ENCODE measurements at places on chromosomes 12 and 14.

DNA sequence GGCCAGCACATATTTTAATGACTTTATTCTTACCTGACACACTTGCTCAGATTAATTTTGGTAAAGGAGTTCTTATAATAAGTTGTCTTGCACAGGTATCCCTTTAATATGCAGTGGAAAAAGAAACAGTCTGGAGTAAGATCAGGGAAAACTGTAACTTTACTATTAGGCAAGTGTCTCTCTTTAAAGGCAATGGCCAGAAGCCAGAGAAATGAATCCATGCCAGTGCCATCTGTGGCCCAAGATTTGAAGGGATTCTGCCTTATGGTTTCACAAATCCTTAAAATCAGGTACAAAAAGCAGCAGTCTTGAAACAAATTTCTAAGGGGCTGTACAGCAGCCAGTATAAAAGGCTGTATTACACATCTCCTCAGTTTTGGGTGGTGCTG is 22.4 kb downstream of the NFYB start:
- DNase-seq: no peak

- no peak for DNase-seq
Observed at GRCh38 chr12:53990311-53991076, 5.5 kb downstream of the HOXC10 start.

- peak; percentile 17 for DNase-seq
Observed at GRCh38 chr14:53954551-53955228, 1.9 kb downstream of the BMP4 start.

GRCh38 chr14:68788996-68789820 is 3.7 kb downstream of the ZFP36L1 start:
- peak; percentile 87 for DNase-seq

GRCh38 chr14:61257469-61258057 is 23.6 kb downstream of the TMEM30B start:
- no peak for DNase-seq

DNA sequence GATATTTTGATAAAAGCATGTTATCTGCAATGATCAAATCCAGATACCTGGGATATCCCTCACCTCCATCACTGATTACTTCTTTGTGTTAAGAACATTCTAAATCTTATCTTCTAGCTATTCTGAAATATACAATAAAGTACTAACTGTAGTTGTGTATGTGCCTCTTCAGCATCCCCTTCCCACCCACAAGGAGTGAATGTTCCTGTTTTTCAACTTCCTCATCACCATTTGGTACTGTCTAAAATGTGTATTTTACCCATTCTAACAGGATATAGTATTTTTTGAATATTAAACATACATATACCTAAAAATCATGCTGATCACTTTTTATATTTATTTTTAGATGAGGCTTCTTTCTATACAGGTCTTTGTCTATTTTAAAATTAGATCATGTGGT is 1252.6 kb downstream of the TMEM121 start:
- no peak for DNase-seq

DNA sequence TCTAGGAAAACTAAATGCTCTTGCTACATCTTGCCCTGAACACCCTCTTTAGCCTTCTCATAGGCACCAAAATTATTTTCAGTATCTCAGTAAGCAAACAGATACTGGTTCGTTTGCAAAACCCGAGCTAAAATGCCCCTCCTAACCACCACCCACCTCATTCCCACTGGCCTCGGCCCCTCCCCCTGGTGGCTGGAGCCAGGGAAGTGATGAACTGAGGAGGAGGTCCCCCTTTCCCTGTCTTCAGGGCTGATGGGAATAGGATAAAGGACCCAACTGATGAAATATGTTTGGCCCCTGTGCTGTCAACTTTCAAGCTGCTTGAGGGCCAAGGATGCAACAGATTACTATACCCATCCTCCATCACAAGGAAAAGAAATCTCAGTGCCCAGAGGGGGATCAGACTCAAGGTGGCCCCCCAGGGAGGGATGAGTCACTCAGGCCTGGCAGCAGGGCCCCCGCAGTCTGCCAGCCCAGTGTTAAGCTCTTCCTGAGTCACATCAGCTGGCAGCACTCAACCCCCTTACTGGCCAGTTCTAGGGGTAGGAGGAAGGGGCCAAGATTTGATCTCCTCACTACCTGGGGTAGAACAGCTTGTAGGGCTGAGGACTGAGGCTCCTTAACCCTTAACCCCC is 1.7 kb downstream of the ANKRD52 start:
- no peak for DNase-seq

GRCh38 chr14:59199205-59199604 is 10.7 kb downstream of the DAAM1 start:
- no peak for DNase-seq

DNA sequence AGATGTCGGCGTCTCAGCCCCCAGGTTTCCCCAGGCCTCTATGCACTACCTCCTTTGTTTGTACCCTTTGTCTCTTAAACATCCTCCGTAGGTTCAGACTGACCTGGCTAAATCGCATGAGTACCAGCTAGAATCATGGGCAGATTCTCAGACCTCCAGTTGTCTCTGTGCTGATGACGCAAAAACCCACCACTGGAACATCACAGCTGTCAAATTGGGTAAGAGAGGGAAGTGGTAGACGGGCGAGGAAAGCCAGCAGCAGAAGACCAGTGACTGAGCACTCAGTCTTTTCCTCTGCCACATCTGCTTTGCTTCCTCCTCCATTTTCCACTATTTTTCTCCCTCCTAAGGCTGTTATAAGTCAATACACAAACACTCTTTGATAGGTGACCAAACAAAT is 29.7 kb downstream of the A2ML1 start:
- no peak for DNase-seq

DNA sequence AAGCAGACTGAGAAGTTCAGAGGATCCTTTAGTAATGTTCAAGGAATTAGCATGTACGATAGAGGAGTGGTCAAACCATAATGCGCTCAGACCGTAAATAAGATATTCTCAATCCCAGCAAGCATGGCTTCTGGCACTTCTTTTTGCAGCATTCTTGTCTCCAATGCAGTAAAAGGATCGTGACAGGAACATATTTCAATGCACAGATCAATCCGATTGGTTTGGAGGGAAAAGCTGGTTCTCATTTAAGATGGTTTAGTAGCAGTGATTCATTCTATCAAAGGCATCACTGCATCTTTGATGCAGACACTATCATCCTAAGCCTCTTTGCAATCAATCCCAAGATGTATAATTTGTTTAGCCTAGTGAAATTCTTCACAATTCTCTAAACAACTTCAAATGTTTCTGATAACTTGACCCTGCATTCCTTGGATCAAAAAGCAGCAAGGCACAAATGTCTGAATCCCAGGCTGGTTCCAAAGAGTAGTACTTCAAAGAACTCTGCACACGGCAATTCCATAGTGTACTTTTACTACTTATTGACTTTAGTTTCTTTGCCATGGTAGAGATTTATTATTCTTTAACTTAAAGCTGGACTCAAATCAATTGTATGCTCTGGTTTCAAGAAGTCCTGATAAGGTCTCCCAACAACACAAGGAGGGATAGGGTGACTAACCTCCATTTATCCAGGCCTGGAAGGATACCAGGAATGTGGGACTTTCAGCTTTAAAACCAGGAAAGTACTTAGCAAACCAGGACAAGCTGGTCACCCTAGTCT is 96.8 kb upstream of the MDM1 start:
- no peak for DNase-seq

GRCh38 chr12:124721501-124722162 is 142.0 kb downstream of the SCARB1 start:
- no peak for DNase-seq

DNA sequence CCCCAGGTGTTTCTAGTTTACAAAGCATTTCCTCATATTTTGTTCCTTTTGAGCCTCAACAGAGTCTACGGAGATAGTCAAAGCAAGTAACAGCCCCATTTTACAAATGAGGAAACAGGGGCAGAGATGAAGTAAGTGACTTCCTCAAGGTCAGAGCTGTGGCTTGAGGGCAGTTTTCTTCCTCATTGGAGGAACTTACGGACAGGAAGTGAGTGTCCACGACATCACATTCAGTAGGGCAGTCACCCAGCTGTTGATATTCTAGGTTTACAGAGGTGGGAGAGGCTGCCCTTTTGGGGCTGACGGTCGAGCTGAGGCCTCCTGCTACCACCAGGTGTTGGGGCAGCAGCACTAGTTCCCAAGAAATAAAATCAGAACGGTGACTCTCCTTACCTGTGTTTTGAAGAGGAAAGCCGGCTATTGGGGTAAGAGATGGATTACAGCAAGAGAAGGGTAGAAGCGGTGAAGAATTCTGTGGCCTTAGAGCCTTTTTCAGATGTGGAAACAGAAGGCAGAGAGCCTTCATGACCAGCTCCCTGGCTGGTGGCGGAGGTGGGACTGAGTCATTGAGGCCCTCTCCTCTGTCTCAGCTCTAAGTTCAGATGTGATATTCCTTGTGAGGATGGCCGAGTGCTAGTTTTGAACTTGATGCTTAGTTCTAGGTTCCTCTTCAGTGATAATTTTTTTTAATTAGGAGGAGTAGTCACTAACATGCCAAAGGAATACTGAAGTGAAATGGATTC is 41.7 kb downstream of the SUSD6 start:
- DNase-seq: no peak

- DNase-seq: no peak
Observed at GRCh38 chr14:42806909-42807315, 1200.2 kb downstream of the LRFN5 start.

DNA sequence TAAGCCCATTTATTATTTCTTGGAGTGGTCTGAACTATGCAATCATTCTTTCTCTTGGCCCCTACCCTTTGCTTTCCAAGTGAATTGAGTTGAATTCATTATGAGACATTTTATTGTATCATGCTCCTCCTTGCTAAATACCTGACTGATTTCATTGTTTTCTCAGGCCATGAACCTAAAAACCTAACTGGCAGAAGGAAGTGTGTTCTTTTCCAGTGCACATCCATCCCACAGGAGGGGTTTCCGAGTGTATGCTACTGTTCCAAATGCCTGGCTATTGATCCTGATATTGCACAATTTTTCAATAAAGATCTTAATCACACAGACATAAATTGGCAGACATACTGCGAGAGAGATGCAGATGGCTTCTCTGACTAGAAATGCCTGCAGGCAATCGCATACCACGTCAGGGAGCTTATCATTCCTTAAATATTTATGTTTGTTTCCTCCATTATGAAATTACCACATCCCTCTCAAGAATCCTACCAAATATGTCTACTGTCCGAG is 162.2 kb upstream of the EGLN3 start:
- DNase-seq: no peak

GRCh38 chr12:114404083-114404925 is 1.6 kb downstream of the TBX5 start:
- no peak for DNase-seq

DNA sequence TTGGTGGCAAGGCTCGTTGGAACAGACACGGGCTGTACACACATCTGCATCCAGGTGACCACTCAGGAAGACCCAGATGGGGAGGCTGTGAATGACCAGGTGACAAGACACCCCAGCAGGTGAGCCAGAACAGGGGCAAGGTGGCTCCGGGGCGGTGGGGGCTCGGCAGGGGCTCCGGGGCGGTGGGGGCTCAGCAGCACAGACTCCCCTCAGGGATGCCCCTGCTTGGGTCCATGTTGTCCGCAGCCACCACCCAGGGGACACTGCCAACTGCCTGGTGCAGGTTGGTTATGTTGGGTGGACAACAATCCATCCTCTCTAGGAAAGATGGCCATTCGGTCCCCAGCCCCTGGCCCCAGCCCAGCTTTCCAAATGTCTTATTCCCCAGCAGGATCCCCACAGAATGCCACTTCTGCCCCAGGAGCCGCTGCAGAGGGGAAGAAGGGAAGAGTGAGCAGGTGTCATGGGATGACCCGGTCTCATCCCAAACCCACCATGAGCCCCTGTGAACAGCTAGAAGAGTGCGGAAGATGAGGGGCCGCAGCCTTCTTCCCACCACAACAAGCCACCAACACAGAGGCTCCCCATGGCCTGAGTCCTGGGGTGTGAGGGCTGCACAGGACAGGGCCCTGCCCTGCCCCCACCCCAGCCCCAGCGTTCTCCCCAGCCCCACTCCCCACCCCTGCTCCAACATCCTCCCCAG is 31.4 kb upstream of the C14orf180 start:
- no peak for DNase-seq

DNA sequence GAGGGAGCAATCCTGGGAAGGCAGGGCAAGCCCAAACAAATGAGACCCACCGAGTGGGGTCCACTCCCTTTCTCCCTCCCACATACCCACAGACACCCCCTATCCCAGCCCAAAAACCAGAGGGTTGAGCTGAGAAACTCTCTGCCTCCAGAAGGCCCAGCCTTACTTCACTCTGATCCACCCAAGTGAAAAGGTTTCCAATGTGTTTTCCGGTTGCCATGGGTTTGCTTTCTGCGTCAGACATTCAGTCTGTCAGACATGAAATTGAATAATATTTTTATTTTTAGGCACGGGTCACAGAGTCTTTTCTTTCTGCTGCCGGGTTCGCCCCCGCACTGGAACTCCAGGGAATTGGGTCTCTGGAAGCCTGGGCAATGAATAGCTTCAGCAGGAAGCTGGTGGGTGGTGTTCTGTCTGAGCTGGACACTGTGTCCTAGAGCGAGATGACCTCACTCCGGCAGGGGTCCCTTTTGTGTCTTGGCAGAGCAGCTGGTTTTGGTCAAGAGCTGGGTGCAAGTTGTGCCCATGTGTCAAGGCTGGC is 69.8 kb upstream of the CLMN start:
- DNase-seq: no peak

GRCh38 chr14:67532998-67533753 is at the start of gene PLEKHH1:
TSS of gene PLEKHH1 (plus strand) at chr14:67533290. CDS start at chr14:67541868, 8,578 bp downstream.
- peak; percentile 72 for DNase-seq

GRCh38 chr12:98374007-98374406 is 141.4 kb upstream of the TMPO start:
- DNase-seq: no peak

GRCh38 chr12:120680165-120680738 is 6.7 kb upstream of the MLEC start:
- no peak for DNase-seq

- DNase-seq: no peak
Observed at GRCh38 chr12:96044017-96044942, 8.9 kb upstream of the LTA4H start.

DNA sequence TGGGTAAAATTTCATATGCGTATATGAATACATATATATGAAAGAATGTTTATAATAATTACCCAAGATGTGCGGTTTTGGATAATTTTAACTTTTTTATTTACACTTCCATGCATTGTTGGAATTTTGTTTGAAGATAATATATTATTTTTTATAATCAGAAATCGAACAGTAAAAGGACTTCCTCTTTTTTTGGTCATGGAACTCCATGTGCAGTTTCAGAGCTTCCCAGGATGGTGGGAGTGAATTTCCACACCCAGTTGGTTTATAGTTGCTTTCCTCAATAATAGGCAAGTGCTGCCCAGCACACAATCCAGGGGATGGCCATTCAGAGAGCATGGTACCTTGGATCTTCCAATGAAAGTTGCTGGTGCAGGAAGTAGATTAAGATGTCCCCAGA is 6.3 kb upstream of the EMP1 start:
- no peak for DNase-seq

DNA sequence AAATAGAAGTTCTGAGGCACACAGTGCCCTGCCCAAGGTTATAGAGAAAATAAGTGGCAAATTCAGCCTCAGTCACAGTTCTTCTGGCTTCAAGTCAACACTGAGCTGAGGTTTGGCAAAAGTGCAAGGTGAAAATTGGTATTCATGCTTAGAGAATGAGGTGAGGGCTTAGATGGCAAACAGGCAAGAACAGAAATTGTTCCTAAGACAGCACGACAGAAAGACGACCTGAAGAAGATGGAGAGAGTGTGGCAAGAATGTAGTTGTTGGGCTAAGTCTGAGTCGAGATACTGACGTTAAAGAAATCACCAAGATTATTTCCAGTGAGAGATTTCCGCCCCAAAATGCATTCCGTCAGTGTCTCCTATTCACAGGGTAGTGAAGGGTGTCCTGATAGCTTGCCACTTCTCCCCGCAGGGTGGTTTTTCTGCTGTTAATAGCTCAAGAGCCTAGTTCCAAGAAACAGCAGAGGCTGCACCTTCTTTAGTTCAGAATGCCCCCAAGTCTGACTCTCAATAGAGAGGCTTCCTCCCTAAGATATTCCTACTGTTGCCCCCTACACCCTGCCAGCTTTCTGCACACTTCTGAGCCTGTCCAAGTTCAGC is 260.8 kb upstream of the AMIGO2 start:
- no peak for DNase-seq

Data from activated CD4-positive, alpha-beta T cell treated with anti-CD3 and anti-CD28 coated beads, Interleukin-2, amount 50 U/mL, for 48 hours (primary cell).